ENCODE measurements at places on chromosomes 1 and 21.

DNA sequence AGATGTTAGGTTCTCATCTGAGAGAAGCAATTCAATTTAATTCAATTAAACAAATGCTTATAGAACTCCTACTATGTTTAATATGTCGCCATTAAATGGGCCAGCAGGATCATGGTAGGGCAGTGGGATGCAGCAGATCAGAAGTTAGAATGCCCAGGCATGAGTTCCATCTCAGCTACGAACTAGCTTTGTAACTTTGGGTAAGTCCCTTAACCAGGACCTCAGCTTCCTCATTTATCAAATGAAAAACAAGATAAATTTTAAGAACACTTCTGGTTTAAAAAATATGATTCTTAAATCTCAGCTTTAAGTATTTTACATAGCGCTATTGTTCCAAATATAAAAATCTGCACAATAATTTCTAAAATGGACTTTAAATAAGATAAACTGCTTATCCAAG lies 67.5 kb upstream of the GFI1 start:
- DNase-seq, result no peak

DNA sequence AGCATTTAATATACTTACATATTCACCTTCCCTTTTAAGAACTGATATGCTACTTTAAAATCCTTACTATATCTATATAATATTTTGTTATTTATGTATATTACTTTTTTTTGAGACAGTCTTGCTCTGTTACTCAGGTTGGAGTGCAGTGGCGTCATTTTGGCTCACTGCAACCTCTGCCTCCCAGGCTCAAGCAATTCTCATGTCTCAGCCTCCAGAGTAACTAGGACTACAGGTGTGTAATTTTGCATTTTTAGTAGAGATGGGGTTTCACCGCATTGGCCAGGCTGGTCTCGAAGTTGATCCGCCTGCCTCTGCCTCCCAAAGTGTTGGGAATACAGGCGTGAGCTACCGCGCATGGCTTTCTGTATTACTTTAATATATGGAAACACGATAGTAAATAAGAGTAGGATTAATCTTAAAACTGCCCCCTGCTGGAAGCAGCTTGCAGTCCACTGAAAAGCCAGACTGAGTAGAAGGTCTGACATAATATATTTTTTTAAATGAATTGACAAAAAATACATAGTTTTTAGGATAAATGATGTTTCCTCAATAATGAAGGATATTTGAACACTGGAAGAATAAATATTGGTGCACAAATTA lies 24.4 kb downstream of the RCAN3 start:
- peak; percentile 27 for DNase-seq

GRCh38 chr1:201945157-201945556 lies 1.2 kb downstream of the LMOD1 start:
- DNase-seq, result no peak

GRCh38 chr1:7356079-7356478 lies 415.0 kb upstream of the VAMP3 start:
- no peak for DNase-seq

DNA sequence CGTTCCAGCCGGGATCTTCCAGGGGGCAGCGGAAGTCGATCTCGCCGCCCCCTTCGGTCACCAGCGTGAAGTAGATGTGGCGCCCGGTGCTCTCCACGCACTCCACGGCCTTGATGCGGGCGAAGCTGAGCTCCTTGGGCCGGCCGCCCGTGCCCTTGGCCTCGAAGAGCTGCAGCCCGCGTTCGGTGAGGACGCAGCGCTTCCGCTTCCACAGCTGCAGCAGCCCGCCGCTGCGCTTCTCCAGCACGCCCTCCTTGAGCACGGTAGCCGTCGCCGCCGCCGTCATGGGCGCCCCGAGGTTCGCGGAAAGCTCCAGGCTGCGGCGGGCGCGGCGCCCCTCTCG lies 516 bp downstream of the PHLDA3 start:
- no peak for DNase-seq

GRCh38 chr1:178126261-178126660 lies 32.4 kb downstream of the RASAL2 start:
- DNase-seq, result no peak

DNA sequence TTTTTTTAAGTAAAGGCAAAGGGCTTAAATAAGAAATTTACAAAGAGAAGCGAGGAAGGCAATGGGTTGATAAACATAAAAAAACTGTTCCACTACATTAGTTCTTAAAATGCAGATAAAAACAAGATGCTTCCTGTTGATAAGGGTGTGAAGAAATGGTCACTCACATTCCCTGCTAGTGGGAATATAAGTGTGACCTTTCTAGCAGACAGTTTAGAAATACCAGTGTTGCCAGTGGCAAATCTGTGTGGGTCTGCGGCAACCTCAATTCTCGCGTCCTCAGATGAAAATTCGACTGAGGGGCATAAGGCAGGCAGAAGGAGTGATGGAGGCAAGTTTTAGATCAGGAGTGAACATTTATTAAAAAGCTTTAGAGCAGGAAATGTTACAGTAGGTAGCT lies 151.1 kb downstream of the NTNG1 start:
- DNase-seq, result no peak

GRCh38 chr1:5949085-5949760 lies 43.0 kb downstream of the NPHP4 start:
- DNase-seq, result no peak

- DNase-seq, result no peak
Observed at GRCh38 chr1:10607228-10607627, 132.5 kb downstream of the PEX14 start.

DNA sequence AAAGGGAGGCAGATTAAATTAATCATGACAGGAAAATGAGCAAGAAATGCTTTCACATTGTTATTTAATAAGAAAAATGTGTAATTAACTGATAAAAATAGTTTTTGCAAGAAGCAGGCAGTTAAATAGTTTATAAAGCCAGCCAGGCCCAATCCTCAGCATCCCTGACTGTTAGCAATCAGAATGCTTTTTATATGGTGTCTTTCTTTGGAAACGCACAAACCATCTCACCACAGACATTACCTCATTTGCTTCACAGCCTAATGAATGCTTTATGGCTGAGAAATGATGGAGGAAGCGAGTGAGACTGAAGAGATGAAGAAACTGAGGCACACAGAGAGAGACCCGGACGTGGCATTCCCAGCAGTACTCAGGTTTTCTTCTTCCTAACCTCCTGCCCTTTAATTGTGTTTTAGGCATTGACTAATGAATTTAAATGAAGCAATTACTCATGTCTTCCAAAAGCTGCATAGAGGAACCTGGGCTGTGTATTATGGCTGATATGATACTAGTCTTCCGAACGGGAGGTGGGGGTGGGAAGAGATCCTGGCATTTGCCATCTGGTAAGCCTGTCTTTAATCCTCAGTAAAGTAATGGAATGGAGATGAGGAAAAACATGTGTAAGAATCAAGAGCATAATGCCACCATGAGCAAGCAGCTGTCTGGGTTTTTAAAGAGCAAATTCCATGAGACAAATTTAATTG lies 116.1 kb upstream of the LMO4 start:
- DNase-seq, result no peak

DNA sequence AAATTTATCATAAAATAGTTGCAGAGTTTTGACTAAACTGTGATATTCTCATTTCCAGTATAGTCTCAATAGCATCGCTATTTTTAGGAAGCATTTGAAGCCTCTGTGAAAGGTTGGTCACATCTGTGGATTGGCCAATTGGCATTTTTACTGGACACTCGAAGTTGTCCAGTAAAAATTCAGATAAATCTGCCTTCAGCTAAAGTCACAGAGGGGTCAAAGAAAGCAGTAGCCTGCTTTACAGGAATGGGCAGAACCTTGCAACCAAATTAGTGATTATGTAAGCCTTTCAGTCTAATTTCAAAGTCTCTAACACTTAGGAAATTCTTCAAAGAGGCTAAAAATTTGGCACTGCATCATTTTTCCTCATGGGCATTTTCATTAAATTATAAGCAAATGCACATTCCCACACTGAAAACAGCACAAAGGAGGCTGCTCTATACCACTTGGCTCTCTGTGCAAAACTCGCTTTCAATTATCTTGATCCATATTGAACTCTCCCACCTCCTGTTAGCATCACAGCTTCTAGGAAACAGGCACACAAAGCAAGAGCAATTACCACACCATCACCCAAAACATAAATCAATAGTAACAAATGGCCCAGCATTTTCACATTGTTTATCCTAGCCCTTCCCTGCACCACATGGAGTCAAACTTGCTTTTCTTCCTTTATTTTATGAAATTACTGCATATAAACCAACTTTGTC lies 318.5 kb upstream of the DUSP10 start:
- DNase-seq, result no peak

- no peak for DNase-seq
Observed at GRCh38 chr1:33784876-33785275, 79.0 kb upstream of the HMGB4 start.

DNA sequence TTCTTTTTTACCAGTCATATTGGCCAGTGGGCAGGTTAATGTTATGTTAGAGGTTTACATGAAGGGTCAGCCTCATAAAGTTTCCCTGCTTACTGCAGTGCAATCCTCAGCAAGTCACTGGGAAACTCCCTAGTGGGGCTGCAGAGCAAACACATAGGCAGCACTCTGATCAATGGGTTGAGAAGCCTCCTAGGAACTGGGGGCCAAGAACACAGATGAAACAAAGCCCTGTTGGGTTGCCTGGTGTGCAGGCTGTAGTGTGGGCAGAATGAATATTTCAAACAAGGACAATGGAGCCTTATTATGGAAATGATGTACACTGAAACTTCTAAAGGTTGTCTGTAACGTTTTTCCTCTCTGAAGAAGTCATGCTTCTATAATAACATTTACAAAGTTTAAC lies 431.6 kb upstream of the PTBP2 start:
- no peak for DNase-seq

- DNase-seq, result no peak
Observed at GRCh38 chr1:165284454-165284853, 72.1 kb downstream of the LMX1A start.

DNA sequence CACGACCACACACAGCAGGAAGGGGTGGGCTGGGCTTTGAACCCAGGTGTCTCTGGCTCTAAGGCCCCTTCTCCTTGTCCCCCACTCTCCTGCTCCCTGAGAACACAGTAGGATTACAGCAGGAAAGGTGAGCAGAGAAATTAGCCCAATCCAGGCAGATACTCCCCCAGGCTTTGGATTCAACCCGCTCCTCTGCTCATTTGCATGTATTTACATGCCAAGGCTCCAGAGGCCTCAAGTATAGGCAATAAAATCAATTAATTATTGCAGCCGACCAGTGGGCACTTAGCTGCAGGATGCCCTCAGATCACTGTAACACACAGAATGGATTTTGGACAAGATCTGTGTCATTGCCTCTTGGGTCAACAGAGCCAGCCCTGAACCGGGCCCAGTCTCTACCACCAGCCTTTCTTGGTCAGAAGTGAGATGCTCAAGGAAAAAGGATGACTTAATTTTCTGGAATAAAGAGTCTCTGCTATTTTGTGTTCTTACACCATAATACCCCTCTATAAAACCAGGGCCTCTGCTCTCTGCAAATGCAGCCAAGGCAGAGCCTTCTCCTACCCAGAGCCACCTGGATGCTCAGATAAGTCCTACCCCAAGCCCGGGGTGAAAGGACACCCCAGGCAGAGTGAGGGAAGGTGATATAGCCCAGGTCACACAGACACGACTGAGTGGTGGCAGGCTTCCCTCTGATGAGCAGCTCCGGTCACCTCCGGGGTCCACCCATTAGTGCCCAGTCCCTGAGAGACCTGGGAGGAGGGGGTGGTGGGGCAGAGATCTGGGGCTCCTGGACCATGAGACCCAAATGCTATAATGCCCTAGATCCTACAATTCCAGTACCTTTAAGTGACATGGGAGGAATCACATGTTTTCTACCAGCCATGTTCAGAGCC lies 28.9 kb downstream of the MATN1 start:
- no peak for DNase-seq

- no peak for DNase-seq
Observed at GRCh38 chr1:35931446-35932157, 697 bp downstream of the AGO3 start.

- DNase-seq, result no peak
Observed at GRCh38 chr1:53688381-53689102, 50.4 kb downstream of the GLIS1 start.

- DNase-seq, result no peak
Observed at GRCh38 chr1:75641325-75641724, 30.4 kb upstream of the SLC44A5 start.

- DNase-seq, result peak; percentile 65
Observed at GRCh38 chr1:21324368-21325141, 34.3 kb upstream of the ECE1 start.

- DNase-seq, result no peak
Observed at GRCh38 chr1:1092149-1092855, 18.2 kb upstream of the RNF223 start.

- DNase-seq, result no peak
Observed at GRCh38 chr1:84861988-84862644, 30.9 kb downstream of the LPAR3 start.

- DNase-seq, result no peak
Observed at GRCh38 chr1:170660281-170660713, 3.6 kb upstream of the PRRX1 start.

- no peak for DNase-seq
Observed at GRCh38 chr1:7389906-7390603, 381.0 kb upstream of the VAMP3 start.

- DNase-seq, result no peak
Observed at GRCh38 chr1:19678493-19678892, 13.8 kb downstream of the HTR6 start.

DNA sequence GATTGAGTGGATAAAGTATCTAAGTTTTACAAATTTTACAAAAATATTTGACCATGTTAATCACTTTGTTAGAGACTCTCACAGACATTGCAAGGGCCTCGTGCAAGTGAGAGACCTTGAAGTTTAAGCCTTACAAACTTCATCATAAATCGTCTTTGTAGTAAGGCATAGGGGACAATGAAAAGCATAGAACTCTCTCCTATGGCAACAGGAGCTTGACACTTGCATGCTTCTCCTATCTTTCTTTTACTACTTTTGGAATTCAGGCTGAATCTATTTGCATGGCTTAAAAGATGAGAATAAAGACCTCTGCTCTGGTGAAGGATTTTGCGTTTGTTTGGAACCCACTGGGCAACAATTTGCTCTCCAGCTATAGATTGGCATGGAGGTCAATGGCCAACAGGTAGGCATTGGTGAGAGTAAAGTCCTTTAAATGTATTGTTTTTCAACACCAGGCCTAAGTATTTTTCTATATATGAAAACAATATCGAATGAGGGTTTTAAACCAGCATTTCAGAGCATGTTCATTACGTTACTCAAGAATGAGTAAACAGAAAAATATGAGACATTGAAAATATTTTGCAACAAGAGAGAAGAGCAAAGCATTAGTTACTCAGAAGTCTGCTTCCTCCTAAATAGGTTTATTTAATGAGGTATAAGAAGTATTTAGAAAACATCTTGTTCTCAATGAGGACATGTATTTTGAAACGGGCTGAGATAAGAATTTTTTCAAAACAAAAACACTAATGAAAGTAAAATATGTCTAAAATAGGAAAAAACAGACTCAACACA lies 192.2 kb downstream of the TGFB2 start:
- no peak for DNase-seq

GRCh38 chr1:230175163-230175747 lies 108.2 kb downstream of the GALNT2 start:
- DNase-seq, result no peak

GRCh38 chr1:56968878-56969495 lies 3.2 kb upstream of the C8B start:
- DNase-seq, result no peak

- DNase-seq, result no peak
Observed at GRCh38 chr1:47409311-47410067, 6.6 kb upstream of the FOXE3 start.

GRCh38 chr1:208537198-208537597 lies 293.0 kb upstream of the PLXNA2 start:
- DNase-seq, result no peak

GRCh38 chr21:41166884-41167283 lies 1.1 kb upstream of the BACE2 start:
- DNase-seq, result no peak
